ENCODE measurements at places on chromosomes 3 and 15. TPM values are rescaled to one million over a fixed set of nuclear protein-coding genes. Genes with fewer than 3 reads are reported as not detected.

Gene DAZL
- total RNA-seq, result not detected

Gene FAM174B
- total RNA-seq, result 9.2 TPM

Gene GPR171
- not detected for total RNA-seq

Gene RBSN
- 11.3 TPM for total RNA-seq

Gene CLSTN2
- 0.03 TPM for total RNA-seq

Gene PSTPIP1
- not detected for total RNA-seq

Gene TOPAZ1
- not detected for total RNA-seq

Gene NPTN
- total RNA-seq, result 208 TPM

All from A549 treated with GW870086 at 1 μM for 4 hours (cell line).